Hematopoietic multipotent progenitor cell treated with erythropoietin and hydrocortisone succinate and interleukin-3 and kit ligand, for 6 days (in vitro differentiated cells): ENCODE measurements at places on chromosomes 12 and 14.

DNA sequence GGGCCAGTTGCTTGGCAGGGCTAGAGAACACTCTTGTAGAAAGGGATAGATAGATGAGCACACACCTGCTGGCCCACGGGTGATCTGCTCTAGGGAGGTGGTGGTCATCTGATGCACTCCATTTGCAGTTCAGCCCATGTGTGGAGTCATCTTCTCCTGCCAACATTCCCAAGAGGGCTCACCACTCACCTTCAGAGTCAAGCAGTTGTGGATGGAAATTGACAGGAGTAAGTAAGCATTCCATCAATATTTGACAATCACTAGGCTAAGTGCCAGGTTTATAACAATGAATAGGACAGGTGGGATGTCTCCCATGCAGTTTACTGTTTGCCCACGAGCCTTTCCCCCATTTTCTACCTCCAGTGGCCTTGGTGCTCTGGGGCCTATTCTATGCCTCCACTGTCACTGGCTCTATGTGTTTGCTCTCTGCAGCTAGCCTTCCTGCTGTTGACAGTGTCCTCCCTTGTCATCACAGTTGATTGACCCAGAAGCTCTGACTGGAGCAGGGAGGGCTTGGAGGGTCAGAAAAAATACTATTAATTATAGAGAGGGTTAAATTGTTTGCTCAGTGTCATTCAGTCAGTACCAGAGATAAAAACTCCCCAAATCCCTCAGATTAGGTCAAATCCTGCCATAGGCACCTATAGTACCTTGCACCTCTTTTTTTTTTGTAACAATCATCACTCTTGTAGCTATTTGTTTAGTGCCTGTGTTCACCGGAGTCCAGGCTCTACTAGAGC is 134.6 kb upstream of the PZP start:
- no peak for DNase-seq

- DNase-seq, result no peak
These were observed 72.7 kb downstream of the TPH2 start for GRCh38 chr12:72011374-72011773.

DNA sequence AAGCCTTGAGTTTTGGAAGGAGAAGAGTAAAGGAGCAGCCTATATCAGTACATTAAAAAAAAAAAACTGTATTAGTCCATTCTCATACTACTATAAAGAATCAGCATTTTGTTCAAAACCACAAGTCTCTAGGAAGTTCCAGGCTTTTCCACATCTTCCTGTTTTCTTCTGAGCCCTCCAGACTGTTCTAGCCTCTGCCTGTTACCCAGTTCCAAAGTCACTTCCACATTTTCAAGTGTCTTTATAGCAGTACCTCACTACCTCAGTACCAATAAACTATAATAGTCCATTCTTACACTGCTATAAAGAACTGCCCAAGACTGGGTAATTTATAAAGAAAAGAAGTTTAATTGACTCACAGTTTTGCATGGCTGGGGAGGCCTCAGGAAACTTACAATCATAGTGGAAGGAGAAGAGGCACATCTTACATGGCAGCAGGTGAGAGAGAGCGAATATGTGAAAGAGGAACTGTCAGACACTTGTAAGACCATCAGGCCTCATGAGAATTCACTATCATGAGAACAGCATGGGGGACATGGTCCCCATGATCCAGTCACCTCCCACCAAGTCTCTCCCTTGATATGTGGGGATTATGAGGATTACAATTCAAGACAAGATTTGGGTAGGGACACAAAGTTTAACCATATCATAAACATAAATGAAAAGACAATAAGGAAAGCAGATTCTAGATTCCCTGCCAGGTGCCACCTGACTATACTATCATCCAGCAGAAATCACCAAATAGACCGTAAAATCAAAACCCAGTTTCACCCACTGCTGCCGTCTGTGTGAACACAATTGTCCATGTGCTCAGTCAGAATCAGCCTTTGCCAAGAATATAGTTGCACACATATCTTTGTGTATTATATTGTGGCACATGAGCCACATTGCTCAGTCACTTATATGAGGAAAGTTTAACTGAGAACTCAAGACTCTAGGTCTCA is 27.8 kb downstream of the TOGARAM1 start:
- no peak for DNase-seq

- DNase-seq, result no peak
These were observed 73.1 kb upstream of the SLC38A2 start for GRCh38 chr12:46445551-46446235.

- DNase-seq, result no peak
These were observed 1.0 kb downstream of the TMEM121 start for GRCh38 chr14:105527381-105527825.

- DNase-seq, result no peak
These were observed 39.4 kb downstream of the RTN1 start for GRCh38 chr14:59831121-59831730.

DNA sequence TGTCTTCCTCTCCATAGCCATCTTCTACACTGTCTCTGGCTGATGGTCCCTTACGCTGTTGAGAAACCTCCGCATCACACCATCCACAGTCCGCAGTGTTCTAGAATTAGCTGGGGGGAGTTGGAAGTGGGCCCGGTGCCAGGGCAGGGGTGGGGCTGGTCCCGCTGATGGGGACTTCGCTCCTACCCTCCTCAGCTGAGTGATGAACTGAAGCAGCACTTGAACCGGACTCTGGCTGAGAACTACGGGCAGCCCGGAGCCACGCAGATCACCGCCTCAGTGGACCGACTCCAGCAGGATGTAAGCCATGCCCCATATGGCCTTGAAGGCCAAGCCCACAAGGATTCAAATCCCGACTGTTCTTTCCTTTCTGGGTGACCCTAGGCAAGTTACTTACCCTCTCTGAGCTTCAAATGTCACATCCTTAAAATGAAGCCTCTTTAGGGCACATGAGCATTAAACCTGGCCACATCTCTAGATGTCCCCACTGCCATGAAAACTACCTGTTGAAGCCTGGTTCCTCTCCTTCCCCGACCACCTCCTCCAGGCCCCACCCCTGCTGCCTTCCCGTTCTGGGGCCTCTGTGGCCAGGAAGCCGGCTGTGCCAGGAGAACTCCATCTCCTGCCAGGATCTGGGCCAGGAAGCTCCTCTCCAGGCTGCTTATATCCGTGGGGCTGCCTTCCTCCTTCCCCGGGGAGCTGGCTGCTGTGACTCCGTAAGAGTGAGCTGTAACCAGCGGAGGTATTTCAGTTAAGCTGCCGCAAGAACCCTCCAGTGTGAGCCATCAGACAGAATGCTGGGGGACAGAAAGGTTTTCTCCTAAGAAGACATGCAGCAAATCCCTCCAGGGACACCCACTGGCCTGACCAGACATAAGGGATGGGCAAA is 53.1 kb downstream of the TSPAN11 start:
- DNase-seq, result no peak

DNA sequence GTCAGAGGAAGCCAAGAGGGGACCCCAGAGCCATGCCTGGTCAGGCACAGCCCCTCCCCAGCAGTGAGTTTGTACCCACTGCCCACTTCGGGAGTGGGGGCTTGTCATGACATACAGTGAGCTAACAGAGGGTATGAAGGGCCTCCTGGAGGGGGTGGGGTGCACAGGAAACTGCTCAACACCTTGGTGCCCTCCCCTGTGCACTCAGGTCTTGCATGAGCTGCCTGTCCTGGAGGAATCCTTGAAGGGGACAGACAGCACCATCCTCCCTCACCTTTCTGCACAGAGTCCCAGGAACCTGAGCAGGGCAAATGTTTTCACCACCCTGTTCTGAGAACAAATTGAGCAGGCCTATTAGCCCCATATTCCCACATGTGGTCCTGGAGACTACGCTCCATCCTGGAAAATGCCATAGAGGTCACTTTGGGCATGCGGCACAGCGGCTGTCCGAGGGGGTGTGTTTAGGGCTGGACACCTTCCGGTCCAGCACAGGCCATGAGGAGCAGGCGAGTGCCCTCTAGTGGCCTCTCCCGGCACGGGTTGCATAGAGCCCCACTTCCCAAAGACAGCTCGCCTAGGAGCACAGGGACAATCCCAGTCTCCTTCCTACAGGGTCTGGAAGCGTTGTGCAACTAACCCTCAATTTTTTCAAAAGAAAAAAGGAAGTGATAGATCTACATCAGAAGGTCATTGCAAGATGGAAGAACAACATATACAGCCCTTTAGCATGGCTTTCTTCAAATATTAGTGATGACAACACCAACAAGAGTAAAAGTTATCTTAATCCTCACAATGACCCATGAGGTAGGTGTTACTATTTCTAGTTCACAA is 31.9 kb upstream of the ZFP36L1 start:
- peak; percentile 74 for DNase-seq

DNA sequence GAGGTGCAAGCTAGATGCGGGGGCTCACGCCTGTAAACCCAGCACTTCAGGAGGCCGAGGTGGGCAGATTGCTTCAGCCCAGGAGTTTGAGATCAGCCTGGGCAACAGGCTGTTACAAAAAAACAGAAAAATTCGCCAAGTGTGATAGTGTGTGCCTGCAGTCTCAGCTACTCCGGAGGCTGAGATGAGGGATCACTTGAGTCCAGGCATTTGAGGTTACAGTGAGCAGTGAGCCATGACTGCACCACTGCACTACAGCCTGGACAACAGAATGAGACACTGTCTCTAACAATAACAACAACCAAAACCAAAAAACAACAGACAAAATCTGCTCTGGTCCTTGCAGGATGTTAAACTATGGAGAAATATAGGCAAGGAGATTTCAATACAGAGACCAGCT is 13.9 kb downstream of the BTBD7 start:
- DNase-seq, result no peak

GRCh38 chr12:113862590-113863454 is 103.3 kb downstream of the RBM19 start:
- peak; percentile 40 for DNase-seq
